ENCODE measurements at places on chromosomes 12 and 14. TPM values are rescaled to one million over a fixed set of nuclear protein-coding genes. Genes with fewer than 3 reads are reported as not detected.

GRCh38 chr12:7542813-7543212 lies 39.2 kb upstream of the CD163 start:
- DNase-seq = no peak

A2M gene
- not detected for total RNA-seq

GRCh38 chr12:124032265-124032886 lies 59.4 kb downstream of the ZNF664 start:
- peak; percentile 37 for DNase-seq

CNTN1 gene
- total RNA-seq = not detected

DNA sequence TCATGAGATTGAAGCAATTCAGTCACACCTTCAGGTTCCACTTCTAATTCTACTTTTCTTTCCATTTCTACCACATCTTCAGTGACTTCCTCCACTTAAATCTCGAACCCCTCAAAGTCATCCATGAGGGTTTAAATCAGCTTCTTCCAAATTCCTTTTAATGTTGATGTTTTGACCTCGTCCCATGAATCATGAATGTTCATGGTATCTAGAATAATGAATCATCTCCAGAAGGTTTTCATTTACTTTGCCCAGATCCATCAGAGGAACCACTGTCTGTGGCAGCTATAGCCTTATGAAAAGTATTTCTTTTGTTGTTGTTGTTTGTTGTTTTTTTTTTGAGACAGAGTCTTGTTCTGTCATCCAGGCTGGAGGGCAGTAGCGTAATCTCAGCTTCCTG lies 7.6 kb downstream of the RXYLT1 start:
- DNase-seq = no peak

VRTN gene
- total RNA-seq = not detected

- DNase-seq = no peak
Measured at GRCh38 chr12:24896171-24896570, 52.7 kb downstream of the BCAT1 start.

KLHL42 gene
- 15.9 TPM for total RNA-seq

DNA sequence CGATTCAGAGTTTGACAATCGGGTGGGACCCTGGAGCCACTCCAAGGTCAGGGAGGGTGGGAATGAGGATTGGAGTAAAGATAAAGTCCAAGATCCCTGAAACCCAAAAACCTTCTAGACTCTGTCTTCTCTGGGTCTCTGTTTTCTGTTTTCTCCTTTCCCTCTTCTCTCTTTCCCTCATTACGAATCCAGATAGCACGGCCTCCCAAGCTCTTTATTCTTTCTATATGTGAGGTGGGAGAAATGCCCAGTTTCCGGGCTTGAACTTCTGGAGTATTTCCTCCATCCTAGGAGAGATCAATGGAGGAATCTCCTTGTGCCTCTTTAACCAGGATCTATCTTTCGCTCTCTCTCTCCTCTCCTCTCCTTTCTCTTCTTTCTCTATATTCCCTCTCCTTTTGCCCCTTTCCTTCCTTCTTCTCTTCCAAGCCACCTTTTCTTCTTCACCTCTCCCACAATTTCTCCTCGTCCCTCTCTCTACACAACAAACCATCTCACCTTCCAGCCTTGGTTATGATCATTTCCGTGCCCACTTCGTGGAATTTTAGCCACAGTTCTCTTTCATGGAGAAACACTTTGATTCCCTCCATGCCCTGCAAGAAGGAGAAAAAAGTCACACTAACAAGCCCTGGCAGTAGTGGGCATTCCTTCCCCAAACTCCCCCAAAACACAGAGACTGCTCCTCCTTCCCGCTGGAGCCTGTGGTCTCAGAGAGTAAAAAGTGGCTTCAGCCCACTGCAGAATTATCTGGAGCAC lies 4.4 kb downstream of the TBX5 start:
- no peak for DNase-seq

RBP5 gene
- total RNA-seq = 0.42 TPM

DNA sequence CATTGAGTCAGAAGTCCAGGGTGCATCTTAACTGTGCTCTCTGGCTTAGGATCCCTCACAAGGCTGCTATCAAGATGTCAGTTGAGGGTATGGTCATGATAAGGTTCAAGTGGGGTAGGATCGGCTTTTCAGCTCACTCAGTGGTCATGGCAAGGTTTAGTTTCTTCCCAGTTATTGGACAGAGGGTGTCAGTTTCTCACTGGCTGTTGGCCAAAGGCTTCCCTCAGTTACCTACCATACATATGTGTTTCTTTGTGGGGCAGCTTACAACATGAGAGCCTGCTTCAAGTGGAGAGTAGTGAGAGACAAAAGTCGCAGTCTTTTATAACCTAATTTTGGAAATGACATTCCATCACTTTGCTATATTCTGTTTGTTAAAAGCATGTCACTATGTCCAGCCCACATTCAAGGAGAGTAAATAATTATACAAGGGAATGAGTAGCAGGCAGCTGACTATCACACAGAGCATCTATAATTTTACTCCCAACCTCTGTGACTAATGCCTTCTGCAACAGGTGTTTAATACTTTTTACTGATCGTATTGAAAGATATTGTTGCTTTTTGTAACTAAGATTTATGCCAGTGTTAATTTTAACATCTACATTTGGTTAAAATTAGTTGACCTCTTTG lies 572.8 kb upstream of the FBXO33 start:
- no peak for DNase-seq

DNA sequence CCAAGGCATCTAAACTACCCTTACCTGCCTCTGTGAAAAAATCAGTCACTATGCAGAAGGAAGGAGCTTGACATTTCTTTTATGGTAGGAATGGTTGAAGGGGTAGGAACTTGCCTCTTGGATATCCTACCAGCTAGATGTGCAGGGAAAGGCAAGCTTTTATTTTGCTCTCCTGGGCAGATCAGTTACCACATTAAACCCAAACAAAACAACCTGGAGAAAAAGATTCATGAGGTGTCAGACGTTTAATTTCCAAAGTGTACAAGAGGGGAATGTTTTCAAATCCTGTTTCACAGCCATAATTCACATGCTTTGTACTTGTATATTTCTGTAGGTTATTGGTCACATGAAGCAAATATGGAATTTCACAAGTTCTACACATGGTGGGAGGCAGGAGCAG lies 67.0 kb upstream of the IFNG-AS1 start:
- no peak for DNase-seq

- no peak for DNase-seq
Measured at GRCh38 chr12:48961331-48961730, 4.0 kb upstream of the ARF3 start.

DNA sequence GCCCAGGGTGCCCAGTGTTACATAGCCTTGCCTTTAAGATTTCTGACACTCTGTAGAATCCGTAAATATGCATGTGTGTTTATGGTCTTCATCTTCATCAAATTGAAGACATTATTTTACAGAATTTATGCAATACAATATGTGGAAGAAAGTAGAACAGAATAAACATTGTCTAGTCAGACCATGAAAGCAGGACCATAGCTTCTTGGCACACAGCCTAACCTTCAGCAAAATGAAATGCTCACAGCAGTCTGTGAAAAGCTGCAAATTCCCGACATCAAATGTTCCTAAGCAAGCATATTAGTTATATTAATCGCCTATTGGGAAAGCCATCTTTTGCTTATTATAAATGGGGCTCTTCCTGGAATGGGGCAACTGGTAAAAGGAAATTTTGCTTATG lies 111.3 kb upstream of the GARIN2 start:
- DNase-seq = no peak

DNA sequence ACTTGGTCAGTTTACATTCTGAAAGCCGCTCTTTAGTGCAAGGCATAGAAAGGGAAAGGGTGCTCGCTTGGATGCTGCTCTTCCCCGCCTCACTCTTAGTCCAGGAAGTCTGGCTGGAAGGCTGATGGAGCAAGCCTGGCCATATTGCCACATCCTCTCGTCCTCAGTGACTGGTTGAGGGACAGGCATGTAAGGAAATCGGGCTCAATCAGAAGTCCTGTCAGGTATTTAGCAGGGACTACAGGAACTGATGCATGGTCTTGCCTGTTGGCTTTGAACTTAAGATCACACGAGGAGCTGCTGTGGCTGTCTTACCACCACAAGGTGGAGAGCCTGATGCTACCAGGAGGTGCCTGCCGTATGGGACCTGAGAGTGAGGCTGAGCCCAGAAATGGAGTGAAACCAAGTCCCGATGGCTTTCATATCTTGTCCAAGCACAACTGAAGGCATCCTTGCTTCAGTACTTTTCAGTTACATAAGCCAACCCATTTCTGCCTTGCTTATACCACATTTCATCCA lies 10.7 kb upstream of the C12orf75 start:
- DNase-seq = peak; percentile 53

GRCh38 chr12:95805864-95806671 lies 15.5 kb upstream of the NTN4 start:
- no peak for DNase-seq

GRCh38 chr12:67459173-67459572 lies 189.4 kb upstream of the DYRK2 start:
- DNase-seq = no peak

- DNase-seq = peak; percentile 47
Measured at GRCh38 chr14:68564826-68565759, 227.8 kb downstream of the ZFP36L1 start.

DNA sequence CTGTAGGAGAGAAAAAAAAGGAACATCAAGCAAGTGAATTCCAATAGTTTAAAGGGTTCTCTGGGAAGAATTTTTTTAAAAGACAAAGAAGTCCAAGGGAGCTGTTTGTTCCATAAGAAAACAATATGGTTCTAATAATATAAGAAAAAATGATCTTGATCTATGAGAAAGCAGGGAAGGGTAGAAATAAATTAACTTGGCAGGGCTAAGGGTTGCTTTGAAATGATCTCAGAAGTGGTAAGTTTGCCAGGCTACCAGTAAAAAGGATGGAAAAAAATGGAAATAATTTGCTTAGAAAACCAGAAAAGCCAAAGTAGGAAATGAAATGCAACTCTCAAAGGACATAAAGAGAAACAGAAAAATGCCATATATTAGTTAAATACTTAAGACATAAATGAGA lies 41.7 kb upstream of the EMP1 start:
- DNase-seq = no peak

- DNase-seq = no peak
Measured at GRCh38 chr12:28550757-28551704, 360.8 kb downstream of the CCDC91 start.

GRCh38 chr14:30779210-30779609 lies 95.1 kb upstream of the COCH start:
- DNase-seq = no peak

- DNase-seq = no peak
Measured at GRCh38 chr14:37013078-37013477, 159.3 kb downstream of the SLC25A21 start.

GRCh38 chr12:71057330-71057729 lies 100.5 kb downstream of the TSPAN8 start:
- DNase-seq = no peak

MAP1LC3B2 gene
- 1.7 TPM for total RNA-seq

DNA sequence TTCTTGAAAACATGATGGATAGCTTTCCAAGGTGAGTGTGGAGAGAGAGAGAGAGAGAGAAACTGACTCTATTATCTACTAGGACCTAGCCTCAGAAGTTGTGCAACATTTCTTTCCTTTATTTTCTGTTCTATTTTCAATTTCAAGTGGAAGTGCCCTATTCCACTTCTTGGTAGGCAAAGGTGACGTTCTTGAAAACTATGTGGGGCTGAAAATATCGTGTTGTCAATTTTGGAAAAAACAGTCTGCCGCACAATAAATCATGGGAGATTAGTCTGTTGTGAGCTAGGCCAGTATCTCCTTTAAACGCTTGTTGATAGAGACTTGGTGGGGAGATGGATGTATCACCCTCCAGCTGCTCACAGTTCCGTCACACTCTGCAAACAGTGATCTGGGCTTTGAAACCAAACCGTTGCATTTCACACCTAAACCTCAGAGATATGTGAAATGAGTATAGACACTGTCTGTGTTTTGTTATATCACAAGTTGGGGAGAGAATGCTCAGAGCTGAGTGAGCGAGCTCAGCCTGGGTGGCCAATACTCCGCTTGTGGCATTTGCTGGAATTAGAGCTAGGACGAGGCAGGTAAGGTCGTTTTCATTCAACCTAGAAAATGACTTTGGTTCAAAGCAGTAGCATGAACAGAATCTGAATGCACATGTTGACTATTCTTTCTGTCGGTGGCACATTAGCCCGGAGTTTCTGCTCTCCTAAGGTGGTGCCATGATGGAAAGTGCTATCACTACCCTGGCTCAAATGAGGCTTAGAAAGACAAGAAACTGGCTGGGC lies 75.1 kb upstream of the ST8SIA1 start:
- DNase-seq = peak; percentile 55

GRCh38 chr12:108563136-108563803 lies 874 bp downstream of the ISCU start:
- peak; percentile 91 for DNase-seq

DNA sequence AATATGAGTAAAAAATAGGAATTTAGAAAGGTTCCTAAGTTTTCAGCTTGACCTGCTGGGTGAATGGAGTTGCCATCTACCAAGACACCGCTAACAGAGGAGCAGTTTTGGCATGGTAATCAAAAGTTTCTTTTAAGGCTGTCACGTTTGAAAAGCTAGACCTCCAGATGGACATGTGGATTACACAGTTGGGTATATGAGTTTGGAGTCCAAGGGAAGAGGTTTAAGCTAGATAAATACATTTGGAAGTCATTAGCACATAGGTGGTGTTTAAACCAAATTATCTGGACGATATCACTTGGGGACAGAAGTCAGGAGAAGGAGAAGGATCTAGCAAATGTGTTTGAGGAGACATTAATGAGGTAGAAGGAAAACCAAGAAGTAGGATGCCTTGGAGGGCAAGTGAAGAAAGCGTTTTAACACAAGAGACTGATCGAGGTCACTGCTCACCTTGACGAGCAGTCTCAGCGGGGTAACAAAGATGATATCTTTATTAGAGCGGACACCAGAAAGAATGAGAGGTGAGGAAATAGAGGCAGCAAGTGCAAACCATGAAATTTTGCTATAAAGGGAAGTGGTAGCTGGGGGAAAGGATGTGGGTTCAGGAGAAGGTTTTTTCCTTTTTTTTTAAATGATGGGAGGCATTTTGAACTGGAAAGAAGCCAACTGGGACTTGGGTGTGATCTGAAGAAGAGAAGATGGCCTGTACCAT lies 17.6 kb downstream of the PNP start:
- DNase-seq = no peak

TBX3 gene
- not detected for total RNA-seq

DNA sequence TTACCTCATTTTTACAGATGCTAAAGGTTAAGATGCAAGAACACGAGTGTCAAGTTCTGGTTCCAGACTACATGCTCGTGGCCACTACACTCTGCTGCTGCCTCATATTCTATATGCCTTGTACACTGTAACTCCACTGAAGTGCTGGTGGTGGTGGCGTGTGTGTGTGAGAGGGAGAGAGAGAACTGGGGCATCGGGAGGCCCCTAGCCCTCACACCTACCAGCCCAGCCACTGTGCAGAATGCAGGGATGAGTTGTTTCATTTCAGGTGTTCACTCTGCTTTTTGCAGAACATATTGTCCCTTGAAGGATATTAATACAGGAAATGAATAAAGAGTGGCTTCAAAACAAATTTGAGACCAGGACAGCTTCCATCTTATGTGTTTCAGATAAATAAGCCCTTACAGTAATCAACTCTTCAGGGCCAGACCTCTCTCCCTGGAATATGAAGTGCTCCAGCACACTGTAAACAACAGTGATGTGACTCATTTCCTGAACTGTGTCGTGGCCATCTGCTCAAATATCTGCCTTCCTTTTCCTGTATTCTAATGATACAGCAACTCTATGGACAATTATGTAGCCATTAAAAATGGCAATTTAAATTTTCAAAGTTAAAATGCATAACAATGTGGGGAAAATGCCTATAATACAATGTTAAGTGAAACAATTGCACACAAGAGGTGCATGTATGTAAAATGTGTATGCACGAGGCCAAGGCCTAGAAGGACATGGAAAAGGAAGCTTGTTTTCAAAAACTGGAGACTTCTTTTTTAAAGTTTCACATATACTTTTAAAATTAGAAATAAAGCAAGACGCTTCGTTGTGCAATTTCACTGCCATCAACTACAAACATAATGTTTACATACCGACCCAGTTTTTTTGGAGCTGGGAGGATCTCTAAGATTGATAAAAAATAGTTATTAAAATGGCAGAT lies 215.4 kb downstream of the PELI2 start:
- no peak for DNase-seq
